ENCODE measurements at places on chromosomes 12 and 14. TPM values are rescaled to one million over a fixed set of nuclear protein-coding genes. Genes with fewer than 3 reads are reported as not detected.

Gene PTPRR
- total RNA-seq, result 16.7 TPM

Gene KLRC4
- not detected for total RNA-seq

Gene SERPINA5
- not detected for total RNA-seq

Gene HOXC10
- not detected for total RNA-seq

Gene CLEC9A
- total RNA-seq, result not detected

Gene SMARCD1
- 35.1 TPM for total RNA-seq

Gene CDC42BPB
- 64.0 TPM for total RNA-seq

Gene DEPDC4
- total RNA-seq, result 2.4 TPM

All from frontal cortex (tissue), 4 donors.